IPS DF 19.7 (cell line): ENCODE measurements at places on chromosomes 1 and 21.

GRCh38 chr1:59417406-59417805, 120.5 kb downstream of the FGGY start:
- DNase-seq: no peak

- no peak for DNase-seq
These were observed 145.4 kb downstream of the SLC45A1 start for GRCh38 chr1:8463144-8463927.

DNA sequence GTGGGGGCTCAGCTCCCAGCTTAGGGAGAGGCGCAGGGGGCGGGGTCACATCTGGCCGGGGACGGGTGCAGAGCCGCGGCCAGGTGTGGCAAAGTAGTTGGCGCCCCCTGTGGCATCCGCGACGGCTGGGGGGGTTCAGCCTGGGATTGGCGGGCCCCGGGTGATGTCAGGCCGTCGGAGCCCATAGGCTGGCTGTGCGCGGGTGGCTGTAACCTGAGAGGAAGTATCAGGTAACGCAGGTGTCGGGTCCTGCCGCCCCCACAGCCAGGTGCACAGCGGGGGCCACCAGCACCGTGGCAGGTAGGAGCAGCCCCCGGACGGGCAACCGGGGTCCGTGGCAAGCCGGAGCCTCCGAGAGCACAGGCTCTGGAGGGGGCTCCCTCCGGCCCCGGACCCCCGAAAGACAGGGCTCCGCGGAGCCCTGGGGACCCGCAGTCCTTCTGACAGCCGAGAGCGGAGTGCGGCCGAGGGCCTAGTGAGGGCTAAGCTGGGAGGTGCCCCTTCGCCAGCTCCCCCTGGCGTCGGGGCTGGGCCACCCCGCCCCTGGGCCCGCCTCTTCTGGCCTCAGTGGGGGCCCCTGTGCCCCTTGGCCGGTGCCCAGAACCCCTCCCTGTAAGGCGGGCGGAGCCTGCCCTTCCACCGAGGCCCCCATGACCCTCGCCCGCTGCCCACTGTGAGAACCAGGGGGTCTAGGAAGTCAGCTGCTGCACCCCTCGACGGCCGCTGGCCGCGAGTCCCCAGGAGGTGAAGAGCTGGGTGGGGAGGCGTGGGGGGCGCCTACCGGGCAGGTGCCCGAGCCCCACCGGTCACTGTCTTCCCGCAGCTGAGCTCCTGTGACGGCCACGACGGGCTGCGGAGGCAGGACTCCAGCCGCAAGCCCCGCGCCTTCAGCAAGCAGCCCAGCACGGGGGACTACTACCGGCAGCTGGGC, 17.9 kb downstream of the TNFRSF25 start:
- DNase-seq: no peak

- no peak for DNase-seq
These were observed 26.3 kb upstream of the RNF19B start for GRCh38 chr1:32990887-32991286.

GRCh38 chr1:53402891-53403655, 56.1 kb upstream of the DMRTB1 start:
- DNase-seq: no peak

DNA sequence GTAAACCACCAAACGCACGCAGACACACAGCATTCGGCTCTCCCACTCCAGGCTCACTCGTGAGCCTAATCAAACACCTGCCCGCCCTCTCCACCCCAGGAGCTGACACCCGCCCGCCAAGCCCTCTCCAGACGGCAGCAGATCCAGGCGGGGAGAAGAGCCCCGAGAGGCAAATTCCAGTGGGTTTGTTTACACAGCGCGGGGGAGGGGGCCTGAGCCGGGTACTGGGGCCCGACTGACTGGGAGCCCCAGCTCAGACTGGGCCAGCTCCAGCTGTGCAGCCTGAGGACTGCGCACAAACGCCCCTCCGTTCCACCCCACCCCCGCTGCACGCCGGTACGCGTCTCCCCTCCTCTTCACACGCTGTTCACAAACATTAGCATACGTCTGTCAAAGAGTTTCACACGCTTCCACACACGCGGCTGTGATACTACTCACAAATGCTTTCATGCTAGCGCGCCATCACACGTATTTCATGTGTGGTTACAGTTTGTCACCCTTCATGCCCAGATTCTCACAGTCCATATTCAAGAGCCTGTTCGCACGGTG, 1.0 kb upstream of the EFNA1 start:
- no peak for DNase-seq

- DNase-seq: no peak
These were observed 34.0 kb downstream of the ST6GALNAC5 start for GRCh38 chr1:76901158-76901767.

DNA sequence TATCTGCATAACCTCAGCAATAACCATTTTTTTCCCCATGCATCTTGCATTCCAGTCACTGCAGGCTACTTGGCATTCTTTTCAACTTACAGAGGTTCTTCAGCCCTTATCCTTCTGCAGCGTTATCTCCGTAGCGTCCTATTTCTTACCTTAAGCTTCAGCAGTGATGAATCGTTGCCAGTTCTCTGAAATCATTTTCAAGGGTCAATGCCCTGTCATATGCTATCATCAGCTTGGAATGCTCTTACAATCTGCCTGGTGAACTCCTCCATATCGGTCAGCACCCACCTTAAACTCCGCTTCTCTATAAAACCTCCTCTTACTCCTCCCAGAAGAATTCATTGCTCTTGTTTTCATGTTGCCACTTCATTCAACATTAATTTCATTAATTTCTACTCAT, 105.1 kb upstream of the DPH5 start:
- DNase-seq: no peak

GRCh38 chr1:236400061-236400603, 6.0 kb downstream of the EDARADD start:
- peak; percentile 20 for DNase-seq

DNA sequence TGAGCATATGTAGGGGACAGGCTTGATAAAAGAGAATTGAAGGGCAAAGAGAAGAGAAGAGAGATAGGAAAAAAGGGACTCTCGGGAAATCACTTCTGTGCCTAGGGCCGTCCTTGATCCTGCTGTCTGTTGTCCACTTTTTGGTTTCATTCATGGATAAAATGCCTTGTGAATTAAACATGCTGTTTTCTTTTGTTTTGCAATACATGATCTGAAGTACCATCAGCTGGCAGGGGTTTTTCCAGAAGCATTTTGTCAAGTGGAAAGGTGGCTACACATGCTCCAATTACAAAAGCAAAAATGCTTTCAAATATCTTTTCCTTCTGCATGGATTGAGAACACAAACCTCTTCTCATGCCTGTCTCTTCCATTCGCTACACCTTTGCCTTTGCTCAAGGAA, 361.7 kb downstream of the PDE4B start:
- DNase-seq: no peak

- DNase-seq: no peak
These were observed 64.1 kb upstream of the TMEM51 start for GRCh38 chr1:15089258-15089992.

DNA sequence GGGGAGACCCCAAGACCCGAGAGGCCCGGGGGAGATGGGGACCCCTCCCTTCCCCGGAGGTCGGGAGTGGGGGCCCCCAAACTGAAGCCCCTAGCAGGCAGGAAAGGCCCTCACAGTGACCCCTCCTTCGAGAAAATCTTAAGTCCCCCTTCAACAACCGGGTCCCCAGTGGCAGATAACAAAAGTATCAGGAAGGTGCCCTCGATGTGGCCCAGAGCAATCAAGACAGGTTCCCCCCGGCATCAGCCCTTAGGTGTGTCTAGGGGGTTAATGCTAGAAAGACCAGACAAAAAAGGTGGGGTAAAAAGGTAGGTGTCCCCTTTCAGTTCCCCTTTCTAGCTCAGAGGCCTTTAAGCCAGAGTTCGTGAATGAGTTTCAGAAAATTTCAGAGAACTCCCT, 282 bp upstream of the ECE1 start:
- no peak for DNase-seq

DNA sequence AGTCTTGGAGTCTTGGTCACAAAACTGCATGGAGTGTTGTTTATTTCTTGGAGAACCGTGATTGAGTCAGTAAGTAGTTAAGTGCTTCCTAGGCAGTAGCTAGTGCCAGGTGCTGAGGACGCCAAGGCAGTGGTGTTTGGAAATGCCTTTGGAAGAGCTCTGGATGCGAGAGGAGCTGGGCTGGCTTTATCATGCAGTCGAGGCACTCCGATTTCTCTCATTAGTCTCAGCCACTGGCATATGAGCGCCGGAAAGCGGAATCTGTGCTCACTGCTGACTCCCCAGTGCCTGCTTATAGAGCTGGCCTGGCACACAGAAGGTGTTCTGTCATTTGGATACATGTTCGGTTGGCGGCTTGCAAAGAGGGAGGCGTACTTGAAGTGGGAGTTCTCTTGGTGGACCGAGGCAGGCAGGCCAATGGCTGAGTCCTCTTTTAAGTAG, 3.6 kb downstream of the TENT5C start:
- no peak for DNase-seq

- DNase-seq: no peak
These were observed 623 bp downstream of the CAPN2 start for GRCh38 chr1:223712850-223713474.

- no peak for DNase-seq
These were observed 48.4 kb downstream of the TRMT1L start for GRCh38 chr1:185108321-185108720.

GRCh38 chr1:244057474-244058385, 6.6 kb downstream of the ZBTB18 start:
- DNase-seq: no peak

DNA sequence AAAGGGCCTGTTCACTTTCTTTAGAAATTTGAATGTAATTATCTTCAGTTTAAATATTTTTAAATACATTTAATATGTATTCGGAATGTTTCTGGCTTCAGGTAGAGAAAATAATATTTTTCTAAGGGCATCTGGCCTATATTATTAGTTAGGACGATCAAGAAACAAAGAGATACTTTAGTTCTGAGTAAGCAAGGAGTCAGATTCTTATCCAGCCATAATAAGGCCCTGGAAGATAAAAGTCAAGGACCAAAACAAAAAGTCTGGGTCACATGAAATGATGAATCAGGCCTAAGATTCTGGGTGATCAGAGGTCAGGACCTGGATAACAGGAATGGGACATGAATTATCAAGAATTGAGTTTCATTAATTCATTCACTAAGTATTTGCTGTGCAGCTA, 6.3 kb downstream of the PHC2 start:
- DNase-seq: no peak

GRCh38 chr1:4603295-4604110, 50.9 kb upstream of the AJAP1 start:
- DNase-seq: no peak

GRCh38 chr1:87926131-87926830, 597.6 kb downstream of the LMO4 start:
- DNase-seq: no peak

GRCh38 chr1:92795166-92795565, 10.3 kb upstream of the EVI5 start:
- no peak for DNase-seq
